Hepatocyte (in vitro differentiated cells): ENCODE measurements at places on chromosomes 3 and 15. TPM values are rescaled to one million over a fixed set of nuclear protein-coding genes. Genes with fewer than 3 reads are reported as not detected.

DNA sequence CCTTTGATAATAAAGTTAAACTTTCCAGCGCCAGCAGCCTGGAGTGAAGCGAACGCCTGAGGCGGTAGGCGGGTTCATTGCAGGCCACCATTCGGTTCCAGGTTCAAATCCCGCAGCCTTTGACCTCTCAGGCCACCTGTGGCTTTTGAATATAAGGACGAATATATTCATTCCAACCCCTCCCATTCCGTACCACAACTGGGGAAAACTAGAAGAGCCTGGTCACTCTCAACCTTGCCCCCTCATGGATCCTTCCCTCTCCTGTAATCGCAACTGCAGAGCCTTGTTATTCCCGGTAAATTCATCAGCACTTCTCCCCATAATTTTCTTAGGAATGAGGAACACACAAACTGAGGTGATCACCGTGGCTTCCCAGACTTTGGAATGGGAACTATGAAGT lies 35.2 kb downstream of the ZIC4 start:
- DNase-seq, result no peak

DNA sequence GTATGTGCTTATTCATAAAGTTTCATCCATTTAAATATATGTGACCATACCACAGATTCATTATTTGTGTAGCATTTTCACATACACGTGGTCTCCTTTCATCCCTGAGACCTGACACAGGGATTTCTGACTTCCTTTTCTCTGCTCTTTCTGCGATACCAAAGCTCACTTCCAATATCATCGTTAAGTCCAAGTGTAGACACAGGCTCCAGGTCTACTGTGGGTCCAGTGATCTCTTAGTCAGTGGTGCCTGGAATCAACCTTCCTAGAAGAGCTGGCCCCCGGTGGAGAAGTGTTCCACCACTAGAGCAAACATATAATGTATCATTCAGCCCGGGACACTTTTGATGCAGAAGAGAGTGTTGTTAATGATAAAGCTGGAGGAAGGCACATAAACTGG lies 72.4 kb downstream of the LDHAL6B start:
- DNase-seq, result no peak

DNA sequence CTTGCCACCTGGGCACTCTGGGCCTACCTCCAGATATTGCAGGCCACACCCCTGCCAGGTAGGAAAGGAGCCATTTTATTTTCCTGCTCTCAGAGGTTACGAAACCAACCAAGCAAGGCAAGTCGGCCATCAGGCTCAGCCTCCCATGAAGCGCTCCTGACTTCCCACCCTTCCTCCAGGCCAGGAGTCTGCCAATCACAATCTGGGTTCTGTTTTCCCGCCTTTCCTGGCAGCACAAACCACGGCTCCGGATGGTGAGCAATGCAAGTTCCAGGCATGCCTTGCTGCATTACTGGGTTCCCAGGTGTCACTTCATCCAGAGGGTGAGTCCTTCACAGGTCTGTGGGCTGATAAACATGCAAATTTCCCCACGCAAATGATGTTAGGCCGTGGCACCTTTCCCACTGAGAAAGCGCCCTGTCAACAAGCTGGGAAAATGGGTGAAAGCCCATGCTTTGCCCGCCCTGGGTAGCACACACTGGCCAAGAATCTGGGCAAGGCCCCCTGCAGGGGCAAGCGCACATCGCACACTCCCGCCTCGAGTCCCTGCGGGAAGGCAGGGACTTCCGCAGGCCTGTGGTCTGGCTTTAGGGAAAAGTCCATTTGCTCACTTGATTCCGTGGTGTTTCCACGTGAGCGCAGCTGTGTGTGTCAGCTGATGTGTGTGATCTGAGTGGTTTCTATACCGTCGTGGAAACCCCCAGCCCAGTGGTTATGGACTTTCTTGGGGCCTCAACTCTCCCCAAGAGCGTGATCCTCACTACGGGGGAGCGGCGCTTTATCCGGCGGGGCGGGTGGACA lies 61.6 kb upstream of the RYK start:
- DNase-seq, result no peak

DNA sequence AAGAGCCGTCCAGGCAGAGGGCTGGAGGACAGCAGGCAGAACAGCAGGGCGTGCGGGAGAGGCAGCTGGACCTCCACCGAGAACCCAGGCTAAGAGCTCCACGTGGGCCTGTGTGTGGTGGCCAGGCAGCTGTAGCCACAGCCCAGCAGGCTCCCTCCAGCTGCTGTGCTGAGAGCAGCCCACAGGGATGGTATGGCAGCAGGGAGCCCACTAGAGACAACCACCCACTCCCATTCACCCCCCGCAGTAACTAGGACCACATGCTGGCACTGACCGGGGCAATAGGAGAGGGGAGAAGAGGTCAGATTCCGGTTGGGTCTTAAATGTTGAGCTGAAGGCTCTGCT lies 25.6 kb upstream of the MUSTN1 start:
- no peak for DNase-seq

DNA sequence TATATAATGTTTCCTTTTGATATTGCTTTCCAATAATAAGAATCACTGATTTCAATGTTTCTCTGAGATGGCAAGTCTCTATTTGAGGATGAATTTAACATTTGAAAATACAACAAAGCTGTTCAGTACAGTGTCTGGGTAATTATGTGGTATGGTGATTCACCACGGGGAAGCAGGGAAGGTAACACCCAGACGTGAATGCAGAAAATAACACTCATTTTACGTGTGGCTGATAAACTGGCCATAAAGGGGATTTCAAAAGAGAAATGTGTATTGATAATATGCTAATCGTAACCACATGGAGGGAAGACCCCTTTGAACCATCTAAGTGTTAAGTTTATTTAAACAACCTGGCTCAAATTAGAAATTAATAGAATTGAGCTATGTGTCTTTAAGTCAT lies 344.6 kb downstream of the GRM7 start:
- no peak for DNase-seq

DNA sequence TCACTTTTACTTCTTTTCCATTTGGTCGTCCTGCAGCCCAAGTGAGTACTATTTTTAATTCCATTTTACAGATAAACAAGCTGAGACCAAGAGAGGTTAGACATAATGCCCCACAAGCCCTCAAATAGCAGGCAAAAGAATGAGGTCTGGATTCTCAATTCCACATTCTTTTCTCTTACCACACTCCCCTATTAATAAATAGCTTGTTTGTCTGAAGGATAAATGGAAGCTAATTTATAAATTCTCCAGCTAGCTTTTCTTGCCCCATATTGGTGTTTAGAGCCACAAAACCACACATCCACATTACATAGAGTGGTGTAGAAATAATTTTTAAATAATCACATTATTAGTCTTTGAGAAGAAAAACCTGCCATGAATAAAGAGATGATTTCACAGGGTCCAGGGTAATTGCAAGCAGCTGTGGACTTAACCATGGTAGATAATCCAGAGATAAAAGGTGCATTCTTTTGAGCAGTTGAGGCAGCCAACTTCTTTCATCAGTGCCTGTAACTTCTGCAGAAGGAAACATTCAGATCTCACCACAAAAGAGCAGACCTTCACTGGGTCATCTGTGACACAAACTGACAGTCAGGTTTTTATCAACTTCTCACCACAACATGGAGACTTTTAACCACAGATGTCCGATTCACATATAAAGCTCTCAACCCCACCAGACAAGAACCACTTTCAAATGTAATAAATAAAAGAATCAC lies 313.4 kb upstream of the STT3B start:
- no peak for DNase-seq

DNA sequence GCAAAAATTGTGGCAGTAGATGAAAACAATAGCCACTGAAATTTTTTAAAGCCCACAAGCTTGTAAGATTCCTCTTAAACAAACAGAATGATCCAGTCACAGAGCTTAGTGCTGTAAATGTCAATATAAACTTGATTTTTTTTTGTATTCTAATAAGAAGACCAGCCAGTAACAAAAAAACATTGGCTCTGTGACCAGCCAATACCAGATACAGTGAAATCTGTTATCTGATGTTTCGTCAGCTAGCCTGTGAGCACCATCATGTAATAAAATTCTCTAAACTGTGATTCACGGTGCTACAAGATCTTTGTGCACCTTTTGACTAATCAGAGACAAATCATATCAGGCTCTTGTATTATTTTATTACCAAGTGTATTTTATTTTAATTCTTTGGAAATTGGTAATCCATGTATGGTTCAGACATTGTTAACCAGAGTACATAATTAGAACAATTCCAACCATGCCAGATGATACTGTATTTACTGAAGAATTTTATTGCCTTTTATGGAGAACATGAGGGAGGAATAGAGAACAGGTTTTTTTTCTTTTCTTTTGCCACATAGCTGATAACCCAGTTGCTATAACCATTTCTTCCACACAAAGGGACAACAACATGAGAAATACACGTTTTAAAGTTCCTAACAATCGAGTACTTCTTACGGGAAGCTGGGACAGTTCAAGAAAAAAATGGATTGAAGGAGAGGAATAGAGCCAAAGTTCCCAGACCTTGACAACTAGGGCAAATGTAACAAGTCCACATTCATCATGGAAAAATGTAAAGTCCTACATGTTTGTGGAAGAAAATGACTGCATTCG lies 71.9 kb downstream of the FILIP1L start:
- peak; percentile 53 for DNase-seq

The SCAANT1 gene
- not detected in 2 replicates for total RNA-seq

The NANOGP8 gene
- total RNA-seq, result not detected in 2 replicates

DNA sequence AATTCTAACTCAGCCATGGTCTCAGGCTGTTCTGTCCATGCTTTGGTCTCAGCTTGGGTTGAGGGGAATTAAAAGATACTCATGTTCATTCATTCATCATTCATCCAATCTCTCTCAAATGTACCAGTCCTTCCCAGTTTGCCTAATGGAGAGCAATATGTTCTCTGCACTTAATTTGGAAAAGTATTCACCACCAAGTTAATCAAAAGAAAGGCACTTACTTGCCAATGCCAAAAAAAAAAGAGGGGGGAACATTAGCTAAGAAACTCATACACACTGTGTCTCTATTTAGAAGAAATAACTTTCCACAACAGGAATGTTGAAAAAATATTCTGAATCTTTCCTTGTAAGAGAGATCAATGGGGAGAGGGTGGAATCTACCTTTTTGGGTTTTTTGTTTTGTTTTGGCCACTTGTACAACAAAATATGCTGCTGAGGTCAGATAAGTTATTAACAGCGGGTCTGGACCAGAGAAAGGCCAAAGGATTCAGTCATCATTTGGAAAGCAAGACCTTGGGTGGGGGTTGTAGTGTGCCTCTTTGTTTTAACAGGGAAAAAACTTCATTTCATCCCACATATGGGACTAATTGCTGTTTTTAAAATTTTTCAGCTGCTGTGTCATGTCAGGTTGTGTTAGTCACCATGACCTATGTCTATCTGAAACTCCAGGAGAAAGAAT lies 152.3 kb downstream of the FBN1 start:
- no peak for DNase-seq
